ENCODE measurements at places on chromosomes 5 and 9.
A peak's percentile ranks its signal among the peaks of the same experiment; 100 is the strongest.

DNA sequence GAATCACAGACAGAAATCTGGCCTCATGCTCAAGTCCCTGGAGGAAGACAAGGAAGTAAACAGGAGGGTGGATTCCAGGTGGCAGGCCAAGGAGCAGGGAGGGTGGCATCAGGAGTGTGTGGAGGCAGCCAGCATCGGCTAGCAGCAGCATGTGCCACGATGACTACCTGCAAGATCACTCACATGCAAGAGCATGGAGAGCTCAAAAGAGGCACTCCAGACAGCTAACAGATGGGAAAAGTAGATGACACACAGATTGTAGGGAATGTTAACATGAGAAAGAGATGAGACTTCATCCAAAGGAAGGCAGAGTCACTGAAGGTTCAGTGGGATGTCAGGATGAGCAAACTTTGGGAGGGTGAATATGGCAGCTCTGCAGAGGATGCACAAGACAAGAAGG lies 104.3 kb downstream of the SEMA5A start:
- DNase-seq, result no peak

GRCh38 chr5:52800394-52801213 lies 12.9 kb downstream of the ITGA1 start:
- DNase-seq, result peak; percentile 80

DNA sequence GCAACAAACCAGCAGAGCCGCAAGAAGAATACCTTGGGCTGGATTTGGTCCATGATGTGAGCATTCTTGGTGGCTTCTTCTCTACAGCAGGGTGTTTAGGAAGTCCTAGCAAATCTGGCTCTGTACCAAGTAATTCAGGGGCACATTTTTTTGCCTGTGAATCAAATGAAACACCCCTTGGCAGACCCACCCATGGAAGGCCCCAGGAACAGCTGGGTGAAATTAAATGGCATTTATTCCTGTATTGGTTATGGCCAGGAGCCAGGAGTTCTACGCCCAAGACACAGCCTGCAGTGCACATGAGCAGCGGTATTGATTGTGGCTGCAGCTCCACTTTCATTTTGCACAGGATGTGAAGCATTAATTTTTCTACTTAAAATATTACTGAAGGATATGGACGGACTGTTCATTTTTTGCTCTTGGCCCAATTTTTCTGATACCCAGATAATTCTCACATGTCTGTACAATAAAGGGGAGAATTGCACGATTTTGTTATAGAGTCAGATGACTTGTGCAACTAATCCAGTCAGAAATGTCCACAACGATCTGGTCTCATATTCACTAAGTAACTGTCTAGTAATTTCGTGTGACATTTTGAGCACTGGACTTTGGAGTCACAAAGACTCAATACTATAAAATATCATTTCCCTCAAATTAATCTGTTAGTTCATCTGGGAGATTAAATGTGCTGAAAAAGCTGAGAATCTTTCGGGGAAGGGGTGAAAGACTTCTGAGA lies 120.7 kb upstream of the APC start:
- peak; percentile 9 for DNase-seq

GRCh38 chr9:89721971-89722530 lies 117.2 kb downstream of the GADD45G start:
- DNase-seq, result no peak

All from hematopoietic multipotent progenitor cell treated with erythropoietin and hydrocortisone succinate and interleukin-3 and kit ligand, for 4 days (in vitro differentiated cells).